ENCODE measurements at places on chromosomes 3 and 15. TPM values are rescaled to one million over a fixed set of nuclear protein-coding genes. Genes with fewer than 3 reads are reported as not detected.

DNA sequence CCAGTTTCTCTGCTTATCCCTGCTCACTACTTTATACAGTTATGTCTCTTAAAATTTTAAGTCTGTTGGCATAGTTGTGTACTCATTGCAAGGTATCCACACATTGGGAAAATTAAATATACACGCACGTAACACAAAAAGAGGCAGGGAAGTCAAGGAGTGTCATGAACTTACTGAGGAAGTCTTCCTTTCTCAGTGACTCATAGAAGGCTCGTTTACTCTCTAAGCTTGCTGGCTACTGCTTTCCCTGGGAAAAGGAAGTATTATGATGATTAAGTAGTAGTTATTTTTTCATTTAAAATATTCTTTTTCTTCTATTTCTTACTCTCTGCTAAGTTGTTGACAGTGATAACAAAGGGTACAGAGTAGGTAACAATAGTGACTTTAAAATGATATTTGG, 287.3 kb downstream of the UBE2E2 start:
- no peak for DNase-seq

DNA sequence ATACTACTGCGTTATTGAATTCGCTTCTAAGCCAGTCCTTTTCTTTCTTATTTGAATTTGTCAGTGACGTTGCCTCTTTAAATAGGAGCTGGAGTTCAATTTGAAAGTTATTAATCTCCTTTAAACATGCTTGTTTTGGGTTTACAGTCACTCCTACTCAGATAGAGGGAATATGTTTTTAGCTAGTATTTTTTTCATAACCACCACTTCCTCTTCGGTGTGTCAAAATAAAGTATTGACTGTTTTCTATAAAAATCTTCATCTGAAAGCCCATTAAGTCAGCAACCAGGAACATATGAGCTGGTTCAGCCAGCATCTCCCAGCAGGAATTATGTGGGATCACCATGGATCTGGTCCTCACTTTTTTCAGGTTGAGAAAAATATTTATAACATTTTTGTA, 772.9 kb downstream of the DIPK2A start:
- no peak for DNase-seq

DNA sequence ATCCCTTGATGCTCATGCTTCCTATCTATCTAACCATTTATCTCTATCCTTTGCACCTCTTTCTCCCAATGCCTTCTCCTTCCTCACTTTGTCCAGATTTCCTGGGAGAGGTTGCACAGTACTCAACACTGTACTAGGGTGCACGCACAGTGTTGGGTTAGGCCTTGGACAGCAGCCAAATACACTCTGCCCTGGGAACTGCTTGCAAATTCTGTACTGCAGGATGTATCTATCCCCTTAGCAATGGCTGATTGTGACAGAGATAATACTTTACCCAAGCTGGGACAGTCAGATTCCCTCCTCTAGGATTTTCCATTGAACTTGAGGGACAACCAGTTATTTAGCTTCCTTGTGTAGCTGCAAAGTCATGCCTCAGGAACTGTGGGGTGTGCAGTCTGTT, 113.3 kb downstream of the IL20RB start:
- peak; percentile 45 for DNase-seq

Gene LSAMP
- total RNA-seq: 5.1 TPM

- DNase-seq: no peak
These were observed 449.1 kb downstream of the MFSD1 start for GRCh38 chr3:159250961-159251360.

Gene TMC3
- total RNA-seq: not detected

DNA sequence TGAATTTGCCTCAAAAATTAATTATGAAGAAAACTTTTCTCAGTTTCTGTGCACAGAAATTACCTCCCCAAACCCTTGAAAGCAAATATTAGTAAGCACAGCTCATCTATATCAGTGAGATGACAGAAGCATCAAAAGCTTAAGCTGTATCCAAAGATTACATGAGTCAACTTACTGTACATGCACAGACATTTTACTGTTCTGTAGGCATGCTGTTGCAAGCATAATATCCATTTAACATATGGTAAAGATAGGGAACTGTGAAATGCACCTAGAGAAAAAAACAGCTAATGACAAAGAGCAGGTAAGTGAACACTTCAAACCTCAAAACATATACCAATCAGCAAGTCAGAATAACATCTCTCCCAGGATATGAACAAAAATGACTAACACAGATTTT, 20.9 kb downstream of the SHOX2 start:
- no peak for DNase-seq

- no peak for DNase-seq
These were observed 7.6 kb upstream of the SLC12A8 start for GRCh38 chr3:125220183-125220582.

DNA sequence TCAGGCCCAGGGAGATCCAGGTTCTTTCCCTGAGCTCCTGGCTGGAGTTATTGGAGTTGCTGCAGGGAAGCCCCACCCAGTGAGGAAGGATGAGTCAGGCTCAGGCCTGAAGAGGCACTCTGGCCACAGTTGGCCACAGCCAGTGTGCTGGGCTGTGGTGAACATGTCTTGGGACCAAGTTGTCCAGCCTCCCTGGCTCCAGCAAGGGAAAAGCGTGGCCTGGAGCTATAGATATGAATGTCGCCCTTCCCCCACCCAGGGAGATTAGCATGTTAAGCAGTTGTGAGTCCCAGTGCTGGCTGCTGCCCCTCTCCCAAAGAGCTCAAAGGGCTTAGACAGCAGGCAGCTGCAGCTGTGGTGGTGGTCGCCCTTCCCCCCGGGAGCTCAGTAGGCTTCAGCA, 963.2 kb downstream of the ROBO2 start:
- DNase-seq: no peak

DNA sequence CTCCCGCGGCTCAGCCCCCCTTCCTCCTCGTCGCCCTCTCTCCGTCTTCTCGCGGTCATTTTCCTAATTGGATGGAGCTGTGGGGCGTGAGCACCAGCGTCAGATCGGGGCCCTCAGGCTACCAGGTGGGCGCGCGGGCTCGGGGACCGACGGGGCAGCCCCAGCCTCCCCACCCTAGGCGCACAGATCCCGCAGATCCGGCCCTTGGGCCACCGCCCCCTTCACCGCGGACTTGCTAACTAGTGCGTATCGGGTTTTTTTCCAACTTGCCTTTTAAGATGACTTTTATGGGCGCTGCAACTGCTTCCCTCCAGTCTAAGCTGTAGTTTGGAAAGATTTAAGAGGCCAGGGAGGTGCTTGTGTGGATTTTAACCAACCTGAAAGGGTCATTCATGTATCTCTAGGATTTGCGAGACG, 1.3 kb downstream of the ZNF710 start:
- DNase-seq: peak; percentile 69

- DNase-seq: no peak
These were observed 7.8 kb upstream of the FAM174B start for GRCh38 chr15:92663250-92663951.

Gene GASK1A
- total RNA-seq: 2.5 TPM

Gene KCNMB3
- 2.4 TPM for total RNA-seq

- DNase-seq: no peak
These were observed 17.5 kb upstream of the GASK1A start for GRCh38 chr3:42961633-42962032.

Gene MFN1
- 54.2 TPM for total RNA-seq

GRCh38 chr3:111081008-111081545, 9.5 kb downstream of the NECTIN3 start:
- DNase-seq: no peak

DNA sequence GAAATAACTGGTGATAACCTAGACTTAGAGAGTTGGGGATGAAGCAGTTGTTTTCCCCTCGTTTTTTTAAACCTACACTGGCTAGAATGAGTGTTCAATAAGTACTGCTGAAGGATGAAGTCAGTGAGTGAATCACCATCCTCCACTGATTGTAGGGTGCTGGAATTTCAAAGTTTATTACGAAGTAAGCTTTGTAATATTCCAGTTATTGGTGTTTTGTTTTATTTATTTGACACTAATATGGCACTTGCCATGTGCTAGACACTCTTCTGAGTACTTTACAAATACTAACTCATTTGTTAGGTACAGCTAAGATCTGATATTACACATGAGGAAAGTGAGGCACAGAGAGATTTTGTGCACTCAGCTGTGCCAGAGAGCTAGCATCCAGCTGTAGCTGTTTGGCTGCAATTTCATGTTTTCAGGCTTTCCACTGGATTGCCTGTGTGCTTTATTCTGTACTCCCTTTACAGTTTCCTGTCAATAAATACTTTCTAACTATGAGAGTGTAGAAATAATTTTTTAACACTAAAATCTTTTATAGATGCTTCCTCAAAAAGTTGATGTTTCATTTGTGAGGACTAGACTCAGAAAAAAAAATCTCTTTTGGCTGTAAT, 5.8 kb downstream of the MAP2K5 start:
- DNase-seq: no peak

DNA sequence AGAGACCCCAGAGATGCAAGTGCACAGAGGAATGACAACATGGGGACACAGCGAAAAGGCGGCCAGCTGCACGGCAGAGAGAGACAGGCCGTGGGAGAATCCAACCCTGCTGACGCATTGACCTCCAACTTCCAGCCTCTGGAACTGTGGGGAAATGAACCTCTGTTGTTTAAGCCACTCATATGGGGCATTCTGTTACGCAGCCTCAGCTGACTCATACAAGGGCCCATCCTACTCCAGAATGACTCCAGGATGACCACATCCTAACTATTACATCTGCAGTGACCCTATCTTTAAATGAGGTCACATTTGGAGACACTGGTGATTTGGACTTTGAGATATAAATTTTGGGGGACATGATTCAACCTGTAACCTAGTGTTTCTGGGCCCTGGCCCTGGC, 44.0 kb downstream of the KLF15 start:
- no peak for DNase-seq

DNA sequence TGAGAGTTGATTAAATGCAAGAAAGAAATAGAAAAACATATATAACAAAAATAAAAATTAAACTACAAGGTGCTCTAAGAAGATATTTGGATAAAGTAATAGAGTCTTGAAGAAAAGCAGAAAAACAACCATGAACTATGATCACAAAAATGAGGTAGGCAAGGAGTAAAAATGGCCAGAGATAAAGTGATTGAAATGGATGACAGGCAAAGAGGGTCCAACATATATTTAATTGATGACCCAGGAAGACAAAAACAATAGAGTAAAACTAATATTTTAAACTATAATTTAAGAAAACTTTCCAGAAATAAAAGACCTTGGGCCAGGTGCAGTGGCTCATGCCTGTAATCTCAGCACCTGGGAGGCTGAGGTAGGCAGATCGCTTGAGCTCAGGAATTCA, 22.1 kb upstream of the WDR49 start:
- no peak for DNase-seq

DNA sequence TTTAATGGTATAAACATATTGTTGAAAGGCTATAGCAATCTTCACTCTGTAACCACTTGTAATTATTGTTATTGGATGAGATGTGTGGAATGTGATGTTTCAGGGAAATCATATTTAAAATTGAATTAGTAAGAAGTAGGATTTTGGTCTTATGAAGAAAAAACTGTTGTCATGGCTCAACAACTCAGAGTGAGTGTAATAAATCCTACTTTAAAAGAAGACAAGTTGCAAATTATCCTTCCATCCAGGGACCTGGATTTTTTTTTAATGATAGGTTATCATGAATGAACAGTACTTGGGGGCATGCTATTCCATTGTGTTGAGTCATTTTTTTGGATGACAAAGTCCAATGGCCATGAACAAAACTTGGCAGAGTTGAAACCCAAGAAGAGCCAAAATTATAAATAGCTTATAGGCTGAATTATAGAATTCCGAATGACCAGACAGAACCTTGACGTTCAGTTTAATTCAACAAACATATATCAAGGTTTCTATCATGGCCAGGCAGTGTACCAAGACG, 625.5 kb upstream of the ZNF717 start:
- DNase-seq: no peak

DNA sequence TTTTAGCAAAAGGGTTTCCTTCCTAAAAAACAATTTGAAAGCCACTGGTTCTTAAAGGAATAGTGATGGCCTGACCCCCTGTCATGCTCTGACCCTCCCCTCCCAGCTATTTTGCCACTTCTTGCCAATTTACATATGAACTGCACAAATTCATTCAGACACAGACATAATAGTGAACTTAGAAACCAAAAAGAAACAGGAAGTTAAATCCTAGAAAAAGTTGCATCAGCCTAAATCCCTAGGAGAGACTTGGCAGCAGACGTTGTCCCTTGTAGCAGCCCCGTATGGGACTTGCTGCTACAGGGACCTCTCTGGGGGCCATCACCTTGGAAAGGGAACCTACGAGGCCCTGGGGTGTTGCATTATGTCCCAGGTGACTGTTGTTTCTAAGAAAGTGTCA, 14.3 kb upstream of the PDE8A start:
- DNase-seq: no peak

GRCh38 chr15:89839167-89839810, 24.6 kb upstream of the ANPEP start:
- no peak for DNase-seq

Gene CERS3
- not detected for total RNA-seq

DNA sequence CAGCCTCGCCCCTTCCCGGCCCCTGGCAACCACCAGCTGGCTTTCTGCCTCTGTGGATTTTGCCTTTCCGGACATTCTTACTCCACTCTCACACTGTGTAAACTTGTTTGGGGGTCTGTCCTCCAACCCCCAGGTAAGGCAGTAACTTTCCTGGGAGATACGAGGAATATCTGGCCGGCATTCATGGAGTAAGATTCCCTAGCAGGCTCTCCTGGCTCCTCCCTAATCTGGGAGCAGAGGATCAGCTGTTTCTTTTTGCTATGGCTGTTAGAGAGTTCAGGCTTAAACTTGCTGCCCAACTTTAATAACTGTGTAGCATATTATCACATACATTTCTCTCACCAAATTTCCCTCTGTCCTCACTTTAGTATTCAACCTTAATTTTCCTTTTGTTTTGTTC, 64.3 kb downstream of the IGF2BP2 start:
- no peak for DNase-seq

GRCh38 chr15:43100971-43101370, 4.9 kb downstream of the UBR1 start:
- DNase-seq: no peak

- DNase-seq: no peak
These were observed 139.4 kb downstream of the FHIT start for GRCh38 chr3:61111825-61112224.

Gene LMCD1
- 7.1 TPM for total RNA-seq

Gene GOLGA6L7
- total RNA-seq: not detected

DNA sequence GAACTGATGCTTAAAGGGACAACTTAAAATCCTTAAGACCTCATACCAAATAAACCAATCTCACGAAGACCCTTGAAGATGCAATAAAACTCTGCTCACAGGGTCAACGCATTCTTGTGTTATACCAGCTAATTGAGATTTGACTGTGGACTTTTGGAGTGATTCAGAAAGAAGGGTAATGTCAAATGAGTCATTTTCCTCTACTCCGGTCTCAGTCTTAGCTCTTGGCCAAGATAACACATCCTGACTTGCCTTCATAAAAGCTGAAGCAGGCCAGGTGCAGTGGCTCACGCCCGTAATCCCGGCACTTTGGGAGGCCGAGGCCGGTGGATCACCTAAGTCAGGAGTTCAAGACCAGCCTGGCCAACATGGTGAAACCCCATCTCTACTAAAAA, 3.8 kb downstream of the PKM start:
- DNase-seq: no peak

GRCh38 chr3:115186351-115187148, 39.5 kb upstream of the ZBTB20 start:
- no peak for DNase-seq

Gene CSPG5
- total RNA-seq: 0.46 TPM

All from left colon (tissue), 2 donors.